ENCODE measurements at places on chromosomes 1 and 21. TPM values are rescaled to one million over a fixed set of nuclear protein-coding genes. Genes with fewer than 3 reads are reported as not detected.

FCGR3B gene
- total RNA-seq = not detected

PROK1 gene
- not detected for total RNA-seq

GRCh38 chr21:14383596-14384180 lies 742 bp upstream of the HSPA13 start:
- peaks cover 22% of the 10 kb centered on the region for H3K4me1 ChIP-seq
- DNase-seq = no peak

GRCh38 chr1:93672069-93672468 lies 9.6 kb downstream of the BCAR3 start:
- no peak overlapping the region for H3K27ac ChIP-seq
- DNase-seq = no peak
- no peaks in the 10 kb centered on the region for H3K27me3 ChIP-seq
- H3K4me1 ChIP-seq = peaks cover 27% of the 10 kb centered on the region
- no peak overlapping the region for H3K4me3 ChIP-seq

DNA sequence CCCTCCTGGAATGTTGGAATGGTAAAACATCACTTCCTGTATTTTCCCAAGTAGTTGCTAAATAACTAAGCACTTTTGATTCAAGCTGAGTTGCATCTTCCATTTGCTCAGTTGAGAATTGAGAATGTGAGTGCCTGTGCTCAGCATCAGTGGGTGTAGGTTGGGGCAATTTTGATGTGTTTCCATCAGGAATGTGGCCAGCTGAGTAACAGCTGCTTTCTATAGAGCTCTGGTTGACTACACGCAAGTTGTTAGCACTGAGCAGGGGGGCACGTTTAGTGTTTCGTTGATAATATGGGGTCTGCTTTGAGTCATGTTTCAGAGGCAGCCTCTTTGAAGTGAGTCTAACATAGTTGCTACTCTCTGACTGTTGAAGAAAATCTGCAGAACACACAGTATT lies 41.5 kb downstream of the LRRC53 start:
- no peaks in the 10 kb centered on the region for H3K27me3 ChIP-seq
- DNase-seq = no peak
- peaks cover 1% of the 10 kb centered on the region for H3K36me3 ChIP-seq

SPATA6 gene
- 17.7 TPM for total RNA-seq

ADIPOR1 gene
- 72.6 TPM for total RNA-seq

- no peak overlapping the region for H3K27ac ChIP-seq
- no peaks in the 10 kb centered on the region for H3K27me3 ChIP-seq
- H3K4me3 ChIP-seq = no peak overlapping the region
- DNase-seq = no peak
Observed at GRCh38 chr1:219185486-219186117, 11.9 kb downstream of the LYPLAL1 start.

GRCh38 chr1:182955596-182956588 lies 2.9 kb upstream of the SHCBP1L start:
- peaks cover 13% of the 10 kb centered on the region for H3K36me3 ChIP-seq
- H3K4me3 ChIP-seq = no peak overlapping the region
- H3K4me1 ChIP-seq = peaks cover 28% of the 10 kb centered on the region
- peak overlapping the region; percentile 87 for H3K27ac ChIP-seq

TMEM240 gene
- total RNA-seq = 8.8 TPM

NCMAP gene
- 0.41 TPM for total RNA-seq

GRCh38 chr1:89692601-89693521 lies 59.9 kb downstream of the LRRC8C start:
- no peaks in the 10 kb centered on the region for H3K36me3 ChIP-seq
- no peaks in the 10 kb centered on the region for H3K27me3 ChIP-seq
- H3K4me1 ChIP-seq = peaks cover 11% of the 10 kb centered on the region
- no peak overlapping the region for H3K4me3 ChIP-seq
- DNase-seq = no peak

GRCh38 chr21:31913182-31913608 lies 40.4 kb downstream of the HUNK start:
- no peaks in the 10 kb centered on the region for H3K27me3 ChIP-seq
- H3K27ac ChIP-seq = no peak overlapping the region
- no peak overlapping the region for H3K4me3 ChIP-seq
- no peak for DNase-seq
- no peaks in the 10 kb centered on the region for H3K36me3 ChIP-seq

BRINP3 gene
- total RNA-seq = 0.28 TPM

GRCh38 chr1:70675737-70676156 lies 264.7 kb downstream of the CTH start:
- DNase-seq = peak; percentile 30
- H3K27me3 ChIP-seq = no peaks in the 10 kb centered on the region
- H3K4me1 ChIP-seq = peaks cover 28% of the 10 kb centered on the region
- peak overlapping the region; percentile 44 for H3K27ac ChIP-seq
- peak overlapping the region; percentile 53 for H3K4me3 ChIP-seq

- H3K27ac ChIP-seq = no peak overlapping the region
- no peaks in the 10 kb centered on the region for H3K27me3 ChIP-seq
- no peak for DNase-seq
- H3K36me3 ChIP-seq = no peaks in the 10 kb centered on the region
- H3K4me3 ChIP-seq = no peak overlapping the region
- H3K4me1 ChIP-seq = peaks cover 7% of the 10 kb centered on the region
Observed at GRCh38 chr1:50841791-50842387, 118.2 kb downstream of the FAF1 start.

C21orf58 gene
- total RNA-seq = 31.5 TPM

GRCh38 chr1:30012455-30013440 lies 710.6 kb downstream of the MATN1 start:
- peaks cover 9% of the 10 kb centered on the region for H3K36me3 ChIP-seq
- no peak for DNase-seq
- peak overlapping the region; percentile 58 for H3K27ac ChIP-seq
- peaks cover 25% of the 10 kb centered on the region for H3K4me1 ChIP-seq

- H3K27ac ChIP-seq = no peak overlapping the region
- no peaks in the 10 kb centered on the region for H3K27me3 ChIP-seq
- H3K36me3 ChIP-seq = peaks cover 31% of the 10 kb centered on the region
- no peak for DNase-seq
Observed at GRCh38 chr21:43744725-43745124, 25.8 kb downstream of the PDXK start.
